Hematopoietic multipotent progenitor cell treated with erythropoietin and hydrocortisone succinate and interleukin-3 and kit ligand, for 6 days (in vitro differentiated cells): ENCODE measurements at places on chromosomes 6 and 20.

DNA sequence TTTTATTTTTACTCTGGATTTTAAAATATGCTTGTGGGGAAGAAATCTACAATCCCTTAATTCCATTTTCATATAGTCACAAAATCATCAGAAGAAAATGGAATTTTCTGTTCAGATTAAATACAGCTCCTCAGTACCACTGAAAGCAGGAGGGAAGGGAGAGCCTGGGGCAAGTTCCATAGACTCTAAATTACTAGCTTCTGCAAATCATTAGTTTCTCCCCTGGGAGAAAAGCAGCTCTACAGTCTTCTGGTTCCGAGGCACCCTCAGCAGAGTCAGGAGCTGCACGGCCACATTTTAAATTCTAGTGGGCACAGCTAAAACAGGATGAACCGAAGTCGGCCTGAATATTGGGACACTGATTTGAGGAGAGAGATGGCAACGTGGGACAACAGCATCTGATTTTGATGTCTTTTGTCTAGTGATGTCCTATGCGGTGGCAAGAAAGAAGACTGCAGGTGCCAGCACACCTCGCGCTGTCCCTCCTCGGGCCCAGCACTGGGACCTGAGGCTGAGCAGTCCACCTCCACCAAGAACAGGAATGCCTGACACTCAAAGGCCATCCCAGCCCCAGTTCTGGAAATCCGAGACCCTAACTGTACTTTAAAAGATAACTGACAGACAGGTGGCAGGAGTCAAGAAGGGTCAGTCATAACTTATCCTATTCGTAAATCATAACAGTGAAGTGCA lies 90.7 kb downstream of the FOXC1 start:
- DNase-seq, result no peak

DNA sequence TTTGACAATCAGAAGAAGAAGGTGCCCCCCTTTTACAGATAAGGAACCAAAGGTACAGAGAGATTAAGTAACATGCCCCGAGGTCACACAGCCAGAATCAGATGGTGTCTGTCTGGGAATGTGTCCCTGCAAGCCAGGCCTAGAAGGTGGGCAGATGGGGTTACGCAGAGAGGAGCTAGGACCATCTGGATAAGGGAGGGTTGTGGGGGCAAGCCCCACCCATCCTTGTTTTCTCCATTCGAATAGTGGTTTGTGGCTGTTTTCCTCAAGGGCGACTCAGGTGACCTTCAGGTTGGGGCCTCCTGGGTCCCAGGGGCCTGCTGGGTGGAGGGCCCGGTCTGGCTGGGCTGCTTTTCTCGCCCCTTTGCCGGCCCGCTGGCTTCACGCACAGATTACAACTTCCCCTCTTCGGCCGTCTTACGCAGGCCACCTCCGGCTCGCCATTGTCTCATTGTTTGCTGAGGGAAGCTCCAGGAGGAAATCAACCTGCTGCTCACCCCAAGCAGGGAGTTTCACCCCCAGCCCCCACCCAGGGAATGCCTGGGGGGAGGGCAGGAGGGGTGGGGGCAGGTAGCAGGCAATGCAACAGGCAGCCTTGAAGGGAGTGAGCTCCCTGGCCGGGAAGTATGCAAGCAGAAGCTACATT lies 30.8 kb upstream of the CSNK2A1 start:
- no peak for DNase-seq

- DNase-seq, result no peak
Observed at GRCh38 chr6:13425943-13426931, 61.2 kb downstream of the GFOD1 start.

DNA sequence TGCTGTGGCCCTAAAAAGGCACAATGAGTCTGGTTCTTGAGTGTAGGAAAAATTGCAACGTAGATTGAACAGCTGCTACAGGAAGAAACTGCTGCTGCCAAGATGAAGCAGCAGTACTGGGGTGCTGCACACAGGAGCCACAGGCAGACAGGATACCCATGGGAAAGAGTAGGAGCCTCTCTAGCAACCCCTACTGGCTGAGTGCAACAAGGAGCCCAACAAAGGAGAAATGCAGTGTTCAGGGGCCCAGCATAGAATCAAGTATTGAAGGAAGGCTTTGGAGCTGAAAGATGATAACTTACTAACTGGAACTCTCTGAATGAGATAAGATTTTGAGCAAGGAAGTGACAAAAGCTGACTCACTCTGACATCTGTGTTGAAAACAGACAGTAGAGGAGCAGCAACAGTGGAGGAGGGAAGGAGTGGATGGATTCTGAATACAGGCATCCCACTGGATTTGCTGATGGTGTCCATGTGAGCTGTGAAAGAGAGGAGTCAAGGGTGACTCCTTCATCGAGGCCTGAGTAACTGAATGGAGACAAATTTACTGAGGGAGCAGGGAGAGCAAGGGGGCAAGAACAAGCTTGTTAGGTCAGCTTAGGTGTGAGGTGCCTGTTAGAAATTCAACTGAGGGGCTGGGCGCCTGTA lies 534.7 kb upstream of the JARID2 start:
- DNase-seq, result peak; percentile 94

GRCh38 chr6:30441171-30441570 lies 48.1 kb upstream of the HLA-E start:
- no peak for DNase-seq

DNA sequence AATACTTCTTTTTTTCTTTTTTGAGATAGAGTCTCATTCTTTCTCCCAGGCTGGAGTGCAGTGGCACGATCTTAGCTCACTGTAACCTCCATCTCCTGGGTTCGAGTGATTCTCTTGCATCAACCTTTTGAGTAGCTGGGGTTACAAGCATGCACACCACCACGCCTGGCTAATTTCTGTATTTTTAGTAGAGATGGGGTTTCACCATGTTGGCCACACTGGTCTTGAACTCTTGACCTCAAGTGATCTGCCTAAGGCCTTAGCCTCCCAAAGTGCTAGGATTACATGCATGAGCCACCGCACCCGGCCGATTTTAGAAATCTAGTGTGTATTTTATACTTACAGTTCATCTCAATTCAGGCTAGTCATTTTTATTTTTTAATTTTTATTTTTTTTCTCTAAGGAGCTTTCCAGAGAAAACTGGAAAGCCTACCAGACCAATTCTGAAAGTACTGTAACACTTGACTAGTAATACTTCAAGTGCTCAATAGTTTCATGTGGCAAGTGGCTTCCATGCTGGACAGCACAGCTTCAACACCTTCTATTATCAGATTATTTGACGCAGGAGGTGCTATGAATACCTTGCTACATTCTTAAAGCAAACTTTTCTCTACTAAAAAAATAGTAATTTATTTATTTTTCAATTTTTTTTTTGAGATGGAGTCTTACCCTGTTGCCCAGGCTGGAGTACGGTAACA lies 25.0 kb downstream of the POLR1C start:
- no peak for DNase-seq

DNA sequence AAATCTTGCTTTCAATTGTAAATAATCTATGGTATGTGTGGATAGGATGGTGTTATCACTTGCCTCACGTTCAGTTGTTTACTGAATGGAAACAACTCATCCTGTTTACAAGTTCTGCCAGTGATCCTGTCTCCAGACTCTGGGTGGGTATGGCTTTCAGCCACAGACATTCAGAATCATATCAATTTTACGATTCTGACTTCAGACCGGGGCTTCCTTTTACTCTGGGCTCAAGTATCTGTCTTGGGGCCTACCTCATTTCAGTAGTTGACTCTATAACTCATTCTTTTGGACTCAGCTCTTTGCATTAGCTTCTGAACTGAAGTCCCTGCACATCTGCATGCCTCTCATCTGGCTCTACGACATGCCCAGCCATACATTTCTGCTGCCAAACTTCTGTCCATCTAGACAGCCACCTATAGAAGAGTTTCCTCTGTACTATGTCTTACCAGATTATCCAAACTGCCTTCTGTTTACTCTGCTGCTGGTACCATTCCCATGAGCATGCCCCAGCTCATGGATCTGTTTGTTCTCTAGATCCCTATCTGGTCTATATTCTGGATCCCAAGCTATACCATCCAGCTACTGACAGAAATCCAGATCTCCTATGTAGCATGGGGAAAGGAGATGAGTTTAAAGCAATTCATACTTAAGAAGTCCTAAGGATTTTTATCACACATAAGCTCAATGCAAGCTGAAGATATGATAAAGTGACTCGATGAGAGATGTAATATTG lies 34.3 kb downstream of the FYN start:
- no peak for DNase-seq

- DNase-seq, result no peak
Observed at GRCh38 chr20:8432435-8433148, 300.5 kb downstream of the PLCB1 start.

DNA sequence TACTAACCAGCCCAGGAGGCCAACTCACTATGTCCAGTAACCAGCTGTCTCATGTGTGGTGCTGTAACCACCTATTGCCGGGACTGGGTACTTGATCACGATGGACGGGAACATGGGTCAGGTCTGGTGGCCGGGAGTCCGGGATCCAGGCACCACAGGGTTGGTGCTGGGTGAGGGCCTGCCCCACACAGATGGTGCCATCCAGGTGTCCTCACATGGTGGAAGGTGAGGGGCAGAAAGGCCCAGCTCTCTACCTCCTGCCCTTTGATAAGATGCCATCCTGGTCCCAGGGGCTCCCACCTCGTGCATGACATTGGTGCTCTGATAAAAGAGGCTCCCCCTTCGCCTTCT lies 116.3 kb downstream of the TAF4 start:
- no peak for DNase-seq

- no peak for DNase-seq
Observed at GRCh38 chr6:163586888-163587287, 172.4 kb downstream of the QKI start.

DNA sequence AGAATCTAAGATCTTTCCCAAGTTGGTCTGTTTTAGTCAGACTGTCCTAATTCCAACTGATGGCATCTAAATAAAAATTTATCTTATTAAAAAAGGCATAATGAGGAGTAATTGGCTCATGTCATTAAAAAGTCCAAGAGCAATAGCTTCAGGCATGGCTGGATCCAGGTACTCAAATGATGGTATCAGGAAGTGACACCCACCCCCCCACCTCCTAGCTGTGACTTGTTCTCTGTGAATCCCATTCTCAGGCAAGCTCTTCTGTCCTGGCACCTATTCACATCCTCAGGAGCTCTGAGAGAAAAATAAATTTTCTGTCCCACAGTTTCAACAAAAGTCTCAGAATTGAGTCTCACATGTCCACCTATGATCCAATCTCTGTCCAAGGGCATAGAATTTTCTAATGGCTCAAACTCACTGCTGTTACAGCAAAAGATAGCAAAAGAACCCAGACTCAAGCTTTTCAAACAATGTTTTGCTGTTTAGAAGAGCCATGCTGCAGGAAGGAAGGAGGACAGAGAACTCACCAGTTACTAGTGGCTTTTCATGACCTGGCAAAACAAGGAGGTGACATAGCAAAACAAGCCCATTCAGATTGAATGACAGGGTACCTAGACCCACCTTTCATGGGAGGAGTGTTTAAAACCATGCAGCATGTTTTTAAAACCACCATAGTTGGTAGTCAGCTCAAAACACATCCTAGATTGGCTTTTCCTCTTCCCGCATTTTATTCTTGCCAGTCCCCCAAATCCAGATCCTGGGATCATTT lies 496.1 kb downstream of the PREX1 start:
- no peak for DNase-seq
